ENCODE measurements at places on chromosomes 4 and X.

GRCh38 chrX:24494647-24495075, 29.6 kb downstream of the PDK3 start:
- peak; percentile 61 for DNase-seq

DNA sequence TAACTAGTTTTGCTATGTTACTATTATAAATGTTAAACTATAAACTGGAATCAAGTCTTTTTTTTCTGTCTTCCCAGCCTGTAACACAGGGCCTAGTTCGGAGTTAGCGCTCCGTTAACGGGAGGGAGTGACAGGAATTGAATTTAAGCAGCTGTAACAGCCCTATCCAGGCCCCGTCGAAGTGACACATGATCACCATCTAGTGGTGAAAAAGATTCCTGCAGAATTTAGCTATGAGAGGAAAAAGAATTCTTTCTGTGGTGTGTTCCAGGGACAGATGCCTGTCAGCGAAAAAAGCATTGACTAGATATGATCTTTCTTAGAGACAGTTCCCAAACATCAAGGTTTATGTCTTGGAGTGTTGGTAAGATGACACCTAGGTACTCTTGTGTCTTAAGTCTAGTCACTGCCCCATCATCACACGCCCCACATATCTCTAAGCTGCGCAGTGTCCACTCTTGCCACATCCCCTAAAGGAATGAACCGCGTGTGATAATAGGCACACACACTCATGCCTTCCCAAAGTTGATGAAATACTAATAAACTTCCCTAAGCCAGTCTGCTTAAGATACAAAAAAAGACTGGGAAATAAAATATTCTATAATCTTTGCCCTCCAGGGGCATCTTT, 2.1 kb downstream of the GAB3 start:
- DNase-seq: peak; percentile 60

DNA sequence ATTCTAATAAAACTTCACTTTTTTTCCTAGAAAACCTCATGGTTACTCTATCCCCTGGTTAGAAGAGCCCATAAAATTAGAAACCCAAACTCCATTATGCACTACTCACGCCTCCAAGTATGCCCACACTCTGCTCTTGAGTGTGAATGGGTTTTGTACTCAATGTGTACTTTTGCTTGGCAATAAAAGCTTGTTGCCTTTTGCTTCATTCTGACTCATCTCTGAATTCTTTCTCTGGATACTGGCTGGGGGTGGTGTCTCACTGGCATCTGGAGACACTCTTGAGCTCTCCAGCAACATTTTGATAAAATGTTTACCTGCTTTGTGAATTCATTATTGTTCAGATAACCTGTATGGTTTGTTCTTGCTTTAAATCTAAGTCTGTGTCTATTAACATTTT, 963.3 kb downstream of the TRAM1L1 start:
- DNase-seq: no peak

GRCh38 chr4:176883108-176883550, 90.4 kb upstream of the VEGFC start:
- no peak for DNase-seq

- no peak for DNase-seq
Measured at GRCh38 chrX:68654693-68655092, 7.2 kb downstream of the STARD8 start.

DNA sequence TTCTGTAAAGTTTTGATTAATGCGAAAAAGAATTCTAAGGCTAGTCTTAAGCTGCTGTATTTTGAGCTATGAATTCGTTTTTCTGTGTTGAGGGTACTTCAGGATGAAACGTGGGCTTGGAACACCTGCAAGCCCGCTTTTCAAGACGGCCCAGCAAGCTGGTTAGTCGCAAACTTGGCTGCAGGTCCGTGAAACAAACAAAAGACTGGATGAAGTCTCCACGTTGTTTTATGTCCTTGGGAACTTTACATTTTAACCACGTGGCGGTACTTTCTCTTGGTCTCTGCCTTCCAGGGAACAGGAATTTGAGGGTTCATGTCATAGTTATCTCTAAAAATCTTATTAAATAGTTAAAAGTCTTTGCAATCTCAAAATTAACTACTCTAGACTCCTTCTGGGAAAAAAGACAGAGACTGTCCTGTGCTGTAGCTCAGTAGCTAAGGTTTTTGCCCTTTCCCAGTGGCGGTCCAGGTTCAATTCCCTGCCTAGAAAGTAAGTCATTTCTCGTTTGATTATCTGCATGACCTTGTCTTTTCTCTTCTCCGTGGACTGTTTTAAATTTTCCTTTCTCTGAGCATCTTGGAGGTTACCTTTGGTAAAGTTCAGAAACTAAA, 21.0 kb downstream of the TENM3 start:
- no peak for DNase-seq

- no peak for DNase-seq
Measured at GRCh38 chr4:165684177-165684805, 188.7 kb upstream of the TLL1 start.

GRCh38 chr4:67542076-67542475, 3.2 kb downstream of the CENPC start:
- DNase-seq: no peak

- DNase-seq: no peak
Measured at GRCh38 chr4:16079046-16079445, 4.8 kb downstream of the PROM1 start.

GRCh38 chr4:39085891-39086290, 23.9 kb downstream of the KLHL5 start:
- DNase-seq: no peak

DNA sequence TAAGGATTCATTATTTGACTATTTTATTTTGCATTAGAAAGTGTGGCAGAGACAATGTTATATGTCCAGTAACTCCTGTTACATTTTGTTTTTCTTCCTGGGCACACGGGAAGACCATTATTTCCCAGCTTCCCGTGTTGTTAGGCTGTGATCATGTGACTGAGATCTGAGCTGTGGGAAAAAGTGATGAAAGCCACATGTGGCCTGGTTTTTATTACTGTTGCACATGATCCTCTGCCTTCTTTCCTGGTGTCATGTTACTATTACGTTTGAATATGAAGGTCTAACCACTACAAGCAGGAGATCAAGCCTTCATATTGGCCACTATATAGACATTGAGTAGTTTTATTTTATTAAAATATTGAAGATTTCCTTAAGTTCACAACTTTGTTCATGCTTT, 28.2 kb upstream of the MID1 start:
- DNase-seq: no peak
